ENCODE measurements at places on chromosomes 3 and 15.
A peak's percentile ranks its signal among the peaks of the same experiment; 100 is the strongest.

- DNase-seq = no peak
These were observed 50.5 kb upstream of the CCDC174 start for GRCh38 chr3:14600856-14601610.

- DNase-seq = no peak
These were observed 1.7 kb downstream of the SCN11A start for GRCh38 chr3:39050029-39050428.

GRCh38 chr15:37574985-37575384 lies 359.5 kb upstream of the TMCO5A start:
- DNase-seq = no peak

- peak; percentile 60 for DNase-seq
These were observed 46.2 kb downstream of the PTH1R start for GRCh38 chr3:46923559-46924350.

- no peak for DNase-seq
These were observed 183.6 kb downstream of the MBNL1 start for GRCh38 chr3:152452318-152452717.

GRCh38 chr3:15645740-15646501 lies 44.4 kb downstream of the BTD start:
- DNase-seq = no peak

GRCh38 chr3:123936400-123936799 lies 24.6 kb downstream of the CCDC14 start:
- DNase-seq = no peak

GRCh38 chr3:50242851-50243542 lies 7.0 kb downstream of the GNAI2 start:
- DNase-seq = no peak

DNA sequence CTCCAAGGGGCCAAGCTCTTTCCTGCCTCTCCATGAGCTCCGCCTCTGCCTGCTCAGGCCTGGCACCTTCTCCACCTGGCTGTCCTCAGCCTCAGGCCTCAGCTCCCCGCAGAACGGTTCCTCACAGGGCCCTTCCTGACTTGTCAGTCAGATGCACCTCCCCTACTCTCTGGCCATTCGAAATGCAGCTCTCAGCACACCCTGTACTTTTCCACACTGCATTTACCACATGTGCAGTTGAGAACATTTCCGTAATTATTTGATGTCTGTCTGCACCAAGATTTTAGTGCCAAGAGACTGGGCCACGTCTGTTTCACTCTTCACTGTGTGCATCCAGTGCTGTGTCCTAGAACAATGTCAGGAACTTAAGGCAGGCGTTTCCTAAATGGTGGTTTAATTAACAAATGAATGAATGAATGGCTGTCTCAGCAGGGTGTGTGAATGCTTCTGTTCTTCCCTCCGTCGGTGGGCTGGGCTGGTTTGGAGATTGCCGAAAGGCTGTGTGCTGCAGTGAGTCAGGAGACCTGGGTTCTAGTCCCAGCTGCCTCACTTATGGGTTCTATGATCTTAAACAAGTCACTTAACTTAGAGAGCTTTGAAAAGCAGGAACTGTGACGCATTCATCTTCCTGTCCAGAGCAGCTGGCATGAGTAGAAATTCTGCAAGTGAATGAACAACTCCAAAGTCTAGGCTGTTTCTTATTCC lies 5.4 kb downstream of the MUC4 start:
- no peak for DNase-seq

- no peak for DNase-seq
These were observed 14.7 kb upstream of the ATP2B2 start for GRCh38 chr3:10520072-10520471.

DNA sequence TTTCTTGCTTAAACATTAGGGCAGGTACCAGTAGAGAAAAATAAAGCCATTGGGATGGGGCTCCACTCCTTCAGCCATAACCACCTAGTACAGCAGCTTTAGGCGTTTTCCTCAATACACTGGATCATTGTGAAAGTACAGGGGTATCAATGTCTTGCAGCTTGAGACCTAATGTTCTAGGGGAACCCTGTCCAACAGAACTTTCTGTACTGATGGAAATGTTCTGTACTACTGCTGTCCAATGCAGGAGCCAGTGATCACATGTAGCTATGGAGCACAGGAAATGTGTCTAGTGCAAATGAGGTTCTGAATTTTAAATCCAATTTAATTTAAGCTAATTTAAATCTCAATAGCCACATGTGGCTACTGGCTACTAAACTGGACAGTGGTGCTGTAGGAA lies 93.9 kb downstream of the NEDD4 start:
- no peak for DNase-seq

GRCh38 chr3:142027735-142028134 lies 121.6 kb downstream of the TFDP2 start:
- DNase-seq = peak; percentile 77

- no peak for DNase-seq
These were observed 7.5 kb downstream of the OXTR start for GRCh38 chr3:8761866-8762265.

DNA sequence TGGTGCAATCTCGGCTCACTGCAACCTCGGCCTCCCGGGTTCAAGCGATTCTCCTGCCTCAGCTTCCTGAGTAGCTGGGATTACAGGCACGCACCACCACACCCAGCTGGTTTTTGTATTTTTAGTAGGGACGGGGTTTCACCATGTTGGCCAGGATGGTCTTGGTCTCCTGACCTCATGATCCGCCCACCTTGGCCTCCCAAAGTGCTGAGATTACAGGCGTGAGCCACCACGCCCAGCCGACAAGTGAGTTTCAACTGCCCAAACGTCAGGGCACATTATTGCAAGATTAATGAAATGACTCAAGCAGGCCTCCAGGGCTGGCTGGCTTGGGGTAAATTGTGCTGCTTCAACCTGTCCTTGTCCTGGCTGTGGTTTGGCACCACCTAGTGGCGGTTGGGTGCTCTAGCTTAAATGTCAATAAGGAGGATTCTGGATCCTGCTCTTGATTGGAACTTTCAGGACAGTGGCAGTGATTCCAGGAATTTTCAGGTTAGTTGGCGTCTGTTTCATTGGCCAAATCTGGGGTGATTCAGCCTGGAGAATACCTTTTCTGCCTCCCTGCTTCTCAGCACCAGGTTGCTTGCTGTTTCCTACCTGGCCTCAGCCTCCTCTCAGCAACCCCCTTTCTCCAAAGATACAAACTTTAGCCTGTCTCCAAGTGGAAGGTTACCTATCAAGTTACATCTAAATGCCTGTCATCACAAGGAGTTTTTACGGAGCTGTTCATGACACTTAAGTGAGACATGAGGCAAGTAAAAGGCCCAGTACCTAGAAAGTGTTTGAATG lies 32.4 kb upstream of the SACM1L start:
- peak; percentile 89 for DNase-seq

DNA sequence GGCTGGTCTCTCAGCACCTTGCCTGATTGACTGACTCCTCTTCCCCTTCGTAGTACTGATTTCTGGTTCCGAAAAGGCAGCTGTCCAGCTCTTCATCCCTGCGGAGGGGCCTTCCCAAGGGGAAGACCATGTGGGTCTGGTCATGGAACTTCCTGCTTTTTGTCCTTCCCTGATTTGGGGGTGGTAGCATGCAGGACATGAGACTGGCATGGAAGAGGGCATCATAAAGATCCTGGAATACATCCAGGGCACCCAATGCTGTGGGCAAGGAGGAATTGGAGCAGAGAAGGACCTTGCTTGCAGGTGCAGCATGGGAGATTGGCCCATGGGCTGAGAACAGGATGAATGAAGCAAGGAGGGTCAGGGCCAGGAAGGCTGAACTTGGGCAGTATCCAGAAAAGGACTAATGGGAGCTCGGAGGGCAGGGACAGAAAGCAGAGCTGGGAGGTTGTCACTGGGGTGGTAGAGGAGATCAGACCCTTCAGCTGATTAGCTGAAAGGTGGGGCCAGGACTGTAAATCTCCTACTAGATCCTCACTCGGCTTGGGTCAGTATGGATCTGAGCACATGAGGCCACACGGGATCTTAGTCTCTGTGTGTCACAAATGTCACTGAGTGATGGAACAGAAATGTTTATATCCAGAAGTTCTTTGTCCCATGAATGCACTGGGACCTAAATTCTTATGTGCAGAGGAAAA lies 59.5 kb downstream of the AMOTL2 start:
- no peak for DNase-seq

DNA sequence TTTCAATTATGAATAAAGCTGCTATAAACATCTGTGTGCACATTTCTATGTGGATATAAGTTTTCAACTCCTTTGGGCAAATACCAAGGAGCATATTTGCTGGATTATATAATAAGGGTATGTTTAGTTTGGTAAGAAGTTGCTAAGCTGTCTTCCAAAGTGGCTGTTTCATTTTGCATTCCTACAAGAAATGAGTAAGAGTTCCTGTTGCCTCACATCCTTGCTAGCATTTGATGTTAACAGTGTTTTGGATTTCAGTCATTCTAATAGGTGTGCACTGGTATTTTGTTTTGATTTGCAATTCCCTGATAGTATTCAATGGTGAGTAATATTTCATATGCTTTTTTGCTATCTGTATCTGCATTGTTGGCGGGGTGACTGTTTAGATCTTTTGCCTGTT lies 120.7 kb upstream of the MDFIC2 start:
- DNase-seq = no peak

- no peak for DNase-seq
These were observed 193.4 kb upstream of the SEMA6D start for GRCh38 chr15:47523681-47524475.

GRCh38 chr15:51401872-51402517 lies 60.5 kb downstream of the GLDN start:
- DNase-seq = no peak
